Epithelial cell of proximal tubule (primary cell): ENCODE measurements at places on chromosomes 2 and 18.

GRCh38 chr2:138787053-138787666 lies 7.0 kb upstream of the NXPH2 start:
- DNase-seq: no peak

- DNase-seq: no peak
Measured at GRCh38 chr18:3097082-3097481, 84.1 kb upstream of the LPIN2 start.

GRCh38 chr18:2060086-2060485 lies 511.2 kb downstream of the METTL4 start:
- DNase-seq: no peak

GRCh38 chr2:144389151-144389929 lies 130.6 kb downstream of the ZEB2 start:
- DNase-seq: no peak

GRCh38 chr18:75143851-75144250 lies 65.1 kb downstream of the PTGR3 start:
- no peak for DNase-seq

- no peak for DNase-seq
Measured at GRCh38 chr2:77796397-77796796, 274.2 kb upstream of the LRRTM4 start.

GRCh38 chr2:171487803-171488259 lies 34.4 kb upstream of the CYBRD1 start:
- DNase-seq: no peak

DNA sequence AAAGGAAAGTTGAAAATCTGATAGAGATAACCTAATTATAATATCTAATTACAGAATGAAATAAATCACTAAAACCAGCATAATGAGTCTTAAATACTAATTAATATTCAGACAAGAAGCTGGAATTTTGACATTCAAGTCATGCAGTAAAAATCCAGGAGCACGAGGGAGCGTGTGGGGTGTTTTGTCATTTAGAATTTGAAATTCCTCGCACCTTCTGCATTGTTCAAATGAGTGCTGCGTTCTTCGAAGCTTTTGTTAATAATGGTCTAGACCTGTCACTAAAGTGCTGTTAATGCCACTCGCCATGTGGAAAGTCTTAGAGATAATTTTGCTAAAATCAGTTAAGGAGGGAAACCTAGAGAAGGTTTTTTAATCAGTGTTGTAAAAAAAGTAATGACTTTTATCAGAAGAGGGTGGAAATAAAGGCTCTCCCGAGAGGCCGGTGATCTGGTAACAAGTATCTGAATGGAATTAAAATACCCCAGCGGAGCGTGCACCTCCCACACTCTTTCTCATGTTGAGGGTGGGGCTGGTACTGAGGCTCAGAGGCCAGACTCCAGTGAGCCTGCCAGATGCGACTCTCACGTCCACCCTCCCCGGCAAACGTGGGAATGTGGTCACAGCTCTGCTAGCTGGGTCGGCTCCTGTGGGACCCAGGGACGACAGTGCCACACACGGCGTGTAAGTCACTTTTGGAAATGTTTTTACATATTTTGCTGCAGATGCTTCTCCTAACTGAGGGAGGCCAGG lies 69.4 kb upstream of the MYT1L start:
- no peak for DNase-seq

- DNase-seq: no peak
Measured at GRCh38 chr18:670522-670921, 13.1 kb downstream of the TYMS start.

DNA sequence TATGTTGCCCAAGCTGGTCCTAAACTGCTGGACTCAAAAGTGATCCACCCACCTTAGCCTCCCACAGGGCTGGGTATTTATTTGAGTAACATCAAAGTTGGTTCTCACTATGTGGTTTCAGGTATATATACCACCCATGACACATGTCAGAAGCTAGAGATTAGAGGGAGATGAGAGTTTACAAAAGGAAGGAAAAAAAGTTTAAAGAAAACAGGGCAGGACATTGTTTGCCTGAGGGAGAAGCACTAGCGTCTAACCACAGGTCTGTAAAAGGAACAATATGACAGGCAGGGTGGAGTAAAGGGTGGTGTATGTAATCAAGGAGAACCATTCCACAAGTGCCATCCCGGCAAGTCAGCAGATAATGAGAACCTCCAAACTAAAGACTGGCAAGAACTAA lies 8.5 kb downstream of the CEP76 start:
- DNase-seq: no peak

DNA sequence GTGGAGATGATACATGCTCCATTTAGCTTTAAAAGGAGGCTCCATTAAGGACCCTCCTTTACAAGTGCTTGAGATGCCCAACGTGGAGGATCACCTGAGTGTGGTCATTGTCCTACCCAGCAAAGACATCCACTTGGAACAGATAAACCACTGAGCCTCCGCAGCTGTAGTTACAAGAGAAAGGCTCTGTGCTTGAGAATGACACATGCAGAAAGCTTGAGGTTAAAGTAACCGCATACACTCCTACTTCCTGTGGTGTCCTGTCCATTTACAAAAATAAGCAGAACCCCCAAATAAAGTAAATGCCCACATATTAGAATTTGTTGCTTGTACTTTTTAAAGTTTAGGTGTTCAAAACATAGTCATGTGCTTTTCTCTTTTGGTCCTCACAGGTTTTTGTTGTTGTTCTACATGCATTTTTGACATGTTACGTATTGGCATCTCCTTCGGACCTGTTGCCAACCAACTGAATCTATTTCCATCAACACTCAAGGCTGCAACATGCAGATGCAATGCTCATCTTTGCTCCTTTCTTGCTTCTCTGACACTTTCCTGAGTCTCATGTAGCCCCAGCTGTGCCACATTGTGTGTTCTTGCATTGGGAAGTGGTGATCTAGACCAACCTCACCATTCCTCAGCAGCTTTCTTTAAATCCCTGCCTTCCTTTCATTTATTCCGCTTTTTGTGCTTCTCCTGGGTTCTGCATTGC lies 56.0 kb downstream of the SERPINB7 start:
- no peak for DNase-seq

- DNase-seq: peak; percentile 45
Measured at GRCh38 chr2:62736899-62737559, 31.5 kb downstream of the EHBP1 start.

DNA sequence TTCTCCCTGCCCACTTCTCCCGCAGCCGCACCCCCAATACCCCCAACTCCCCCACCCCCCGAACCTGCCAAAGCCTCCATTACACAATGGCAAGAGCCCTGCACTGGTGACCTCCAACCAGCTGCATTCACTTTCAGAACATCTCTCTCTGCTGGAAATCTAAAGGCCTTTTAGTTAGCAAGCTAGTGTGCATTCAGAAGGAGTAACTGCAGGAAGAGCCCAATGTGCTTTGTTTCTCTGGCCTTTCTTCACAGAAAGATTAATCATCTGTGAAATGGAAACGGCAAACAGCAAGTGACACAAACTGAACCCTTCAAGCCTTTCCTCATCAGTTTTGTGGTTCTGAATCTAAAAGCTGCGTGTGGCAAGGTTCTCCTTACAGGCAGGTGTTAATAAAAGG lies 124.2 kb downstream of the OLA1 start:
- DNase-seq: no peak

DNA sequence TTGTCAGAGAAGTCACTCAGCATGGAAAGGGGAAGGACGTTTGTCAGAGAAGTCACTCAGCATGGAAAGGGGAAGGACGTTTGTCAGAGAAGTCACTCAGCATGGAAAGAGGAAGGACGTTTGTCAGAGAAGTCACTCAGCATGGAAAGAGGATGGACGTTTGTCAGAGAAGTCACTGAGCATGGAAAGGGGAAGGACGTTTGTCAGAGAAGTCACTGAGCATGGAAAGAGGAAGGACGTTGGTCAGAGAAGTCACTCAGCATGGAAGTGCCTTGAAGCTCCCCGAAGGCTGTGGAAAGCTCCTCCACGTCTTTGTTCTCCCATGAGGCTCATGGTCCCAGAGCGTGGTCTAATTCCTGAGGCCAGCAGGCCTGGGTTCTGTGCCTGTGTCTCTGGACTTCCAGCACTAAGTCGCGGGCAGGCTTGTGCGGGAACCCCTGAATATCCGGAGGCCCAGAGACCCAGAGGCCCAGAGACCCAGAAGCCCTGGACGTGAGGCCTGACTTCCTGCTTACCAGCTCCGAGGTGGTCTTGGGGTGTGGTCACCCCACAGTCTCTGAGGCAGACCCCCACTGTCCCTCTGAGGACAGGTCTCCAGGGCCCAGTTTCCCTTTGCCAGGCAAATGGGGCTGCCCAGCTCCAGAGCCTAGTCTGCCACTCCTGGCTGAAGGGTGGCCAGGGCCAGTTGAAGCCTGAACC lies 70.4 kb upstream of the TWIST2 start:
- DNase-seq: no peak

GRCh38 chr2:165162466-165162865 lies 41.4 kb downstream of the SCN3A start:
- DNase-seq: no peak
